ENCODE measurements at places on chromosomes 3 and 15. TPM values are rescaled to one million over a fixed set of nuclear protein-coding genes. Genes with fewer than 3 reads are reported as not detected.

ISY1 gene
- 12.5 TPM for total RNA-seq

SAMMSON gene
- total RNA-seq: not detected

- no peaks in the 10 kb centered on the region for H3K36me3 ChIP-seq
- H3K27me3 ChIP-seq: no peaks in the 10 kb centered on the region
- DNase-seq: no peak
Observed at GRCh38 chr3:188691665-188692064, 480.1 kb upstream of the TPRG1 start.

DNA sequence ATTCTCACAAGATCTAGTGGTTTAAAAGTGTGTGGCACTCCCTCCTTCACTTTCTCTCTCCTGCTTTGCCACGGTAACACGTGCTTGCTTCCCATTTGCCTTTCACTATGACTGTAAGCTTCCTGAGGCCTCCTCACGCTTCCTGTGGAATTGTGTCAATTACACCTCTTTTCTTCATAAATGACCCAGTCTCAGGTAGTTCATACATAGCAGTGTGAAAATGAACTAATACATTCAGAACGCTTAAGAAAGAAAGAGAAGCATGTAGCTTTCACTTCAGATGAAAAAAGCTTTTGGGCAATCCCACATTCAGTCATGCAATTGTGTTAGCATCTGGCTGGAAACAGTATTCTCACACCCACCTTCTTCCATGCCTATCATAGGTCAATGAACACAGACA lies 24.4 kb downstream of the P3H2 start:
- H3K36me3 ChIP-seq: no peaks in the 10 kb centered on the region
- no peak for DNase-seq
- H3K27me3 ChIP-seq: no peaks in the 10 kb centered on the region
- H3K27ac ChIP-seq: no peak overlapping the region
- peaks cover 9% of the 10 kb centered on the region for H3K4me1 ChIP-seq

All from body of pancreas (tissue), 4 donors.